ENCODE measurements at places on chromosomes 4 and X. TPM values are rescaled to one million over a fixed set of nuclear protein-coding genes. Genes with fewer than 3 reads are reported as not detected.

The GRPEL1 gene
- 49.3 TPM for total RNA-seq

The STBD1 gene
- total RNA-seq = 1.8 TPM

The TMEM129 gene
- total RNA-seq = 52.5 TPM

The SGMS2 gene
- total RNA-seq = 17.0 TPM

The SLC16A2 gene
- total RNA-seq = not detected
